Cortex of kidney (tissue), 1 donor: ENCODE measurements at places on chromosomes 7 and 10.

GRCh38 chr7:28528899-28529298 is 116.6 kb downstream of the CREB5 start:
- no peak for DNase-seq

- DNase-seq: no peak
Measured at GRCh38 chr7:2001601-2002442, 230.9 kb downstream of the MAD1L1 start.

DNA sequence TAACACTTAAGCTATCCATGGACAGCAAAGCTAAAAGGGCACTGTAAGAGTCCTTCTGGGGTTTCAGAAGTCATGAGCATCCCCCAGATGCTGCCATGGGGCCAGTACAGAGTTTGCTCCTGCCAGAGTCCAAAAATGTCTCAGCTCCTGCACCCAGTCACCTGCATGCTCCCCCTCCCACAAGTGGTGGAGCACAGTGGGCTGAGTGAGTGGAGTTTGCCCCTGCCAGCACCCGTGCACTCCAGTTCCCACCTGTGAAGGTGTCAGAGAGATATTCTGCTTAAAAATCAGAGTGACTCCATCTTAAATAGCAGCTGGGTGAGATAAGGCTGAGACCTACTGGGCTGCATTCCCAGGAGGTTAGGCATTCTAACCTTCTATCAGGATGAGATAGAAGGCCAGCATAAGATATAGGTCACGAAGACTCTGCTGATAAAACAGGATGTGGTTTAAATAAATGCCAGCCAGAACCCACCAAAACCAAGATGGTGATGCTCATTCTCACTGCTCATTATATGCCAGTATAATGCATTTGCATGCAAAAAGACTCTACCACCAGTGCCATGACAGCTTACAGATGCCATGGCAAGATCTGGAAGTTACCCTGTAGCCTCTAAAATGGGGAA is 140.1 kb upstream of the ZNF92 start:
- no peak for DNase-seq

DNA sequence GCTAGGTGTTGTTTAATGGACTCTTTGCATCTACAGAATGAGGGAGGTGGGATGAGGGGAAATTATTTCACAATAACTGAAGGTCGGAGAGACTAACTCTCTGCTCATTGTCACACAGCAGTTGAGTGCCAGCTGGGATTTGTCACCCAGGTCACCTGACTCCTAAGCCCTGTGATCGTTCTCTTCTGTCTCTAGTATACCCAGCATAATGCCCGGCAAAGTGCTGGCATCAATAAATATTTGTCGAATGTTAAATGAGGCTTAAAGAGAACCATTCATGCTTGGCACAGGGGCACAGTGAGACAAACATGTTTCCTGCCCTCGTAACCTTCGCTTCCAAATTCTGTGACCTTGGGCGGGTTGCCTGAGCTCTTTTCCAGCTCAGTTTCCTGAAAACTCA is 70.8 kb downstream of the TCF7L2 start:
- DNase-seq: no peak

- no peak for DNase-seq
Measured at GRCh38 chr7:139231513-139232376, 708 bp downstream of the UBN2 start.

- no peak for DNase-seq
Measured at GRCh38 chr10:21068026-21068656, 171.0 kb upstream of the NEBL start.

DNA sequence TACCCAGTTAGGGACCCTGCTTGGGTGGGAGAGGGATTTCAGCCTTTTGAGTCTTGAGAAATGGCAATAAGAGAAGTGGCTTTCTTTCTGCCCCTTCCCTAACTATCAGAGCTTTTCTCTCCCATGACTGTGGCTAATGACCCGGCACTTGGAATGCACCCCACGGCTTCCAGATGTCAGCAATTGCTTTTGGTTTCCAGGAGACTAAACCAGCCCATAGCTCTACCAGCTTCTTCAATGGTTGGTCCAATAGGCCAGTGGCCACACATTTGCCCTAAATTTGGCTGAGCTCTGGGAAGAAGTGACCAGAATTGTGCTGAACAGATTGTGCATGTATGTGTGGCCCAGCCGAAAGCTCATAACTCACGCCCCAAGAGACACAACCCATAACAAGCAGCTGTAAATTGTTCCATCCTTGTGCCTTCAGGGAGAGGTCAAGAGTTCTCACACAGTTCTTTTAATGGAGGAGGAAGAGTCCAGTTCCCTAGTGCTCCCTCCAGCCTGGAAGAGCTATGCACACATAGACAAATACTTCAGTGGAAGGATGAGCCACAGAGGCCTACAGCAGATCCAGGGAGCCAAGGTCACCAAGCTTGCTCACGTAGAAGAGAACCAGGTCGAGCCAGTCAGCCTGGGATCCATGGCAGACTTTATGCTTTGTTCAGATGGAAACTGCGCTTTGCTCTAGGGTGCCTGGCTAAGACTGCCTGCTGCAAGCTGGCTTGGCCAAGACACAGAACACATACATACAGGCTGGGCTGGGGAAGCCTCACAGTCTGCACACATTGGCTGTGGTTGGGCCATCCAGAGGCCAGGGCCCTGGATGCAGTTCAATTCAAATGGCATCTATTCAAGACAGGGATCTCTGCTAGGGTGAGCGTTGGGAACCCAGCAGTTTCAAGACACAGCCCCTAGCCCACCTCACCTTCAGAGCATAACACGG is 131.8 kb upstream of the HABP2 start:
- DNase-seq: no peak

DNA sequence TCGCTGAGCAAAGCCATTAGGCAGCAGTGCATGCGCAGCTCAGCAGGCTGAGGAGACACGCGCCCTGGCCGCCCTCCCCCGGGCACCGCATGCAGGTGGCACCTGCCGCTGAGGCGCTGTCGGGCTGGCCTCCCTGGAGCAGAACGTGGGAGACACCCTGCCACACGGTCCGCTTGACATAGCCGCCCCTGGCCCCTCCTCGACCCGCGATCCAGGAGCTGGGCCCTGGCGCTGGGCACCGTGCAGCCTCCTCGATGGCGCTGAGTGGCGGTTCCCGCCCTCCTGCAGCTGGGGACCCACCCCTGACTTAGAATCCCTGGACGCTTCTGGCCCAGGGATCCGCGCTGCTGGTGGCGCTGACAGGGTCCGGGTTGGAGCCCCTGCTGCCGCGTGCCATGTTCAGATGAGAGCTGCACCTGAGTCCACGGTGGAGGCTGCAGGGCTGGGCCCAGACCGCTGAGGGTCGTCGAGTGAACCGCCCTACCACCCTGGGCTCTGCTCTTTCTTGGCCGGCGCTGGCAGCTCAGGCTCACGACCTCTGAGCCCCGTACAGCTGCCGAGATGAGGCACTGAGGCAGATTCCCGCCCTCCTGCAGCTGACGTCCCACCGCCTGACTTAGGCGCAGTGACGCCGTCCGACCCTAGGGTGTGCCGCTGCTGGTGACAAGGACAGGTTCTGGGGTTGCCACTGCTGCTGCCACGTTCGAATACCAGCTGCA is 116.8 kb downstream of the OR13A1 start:
- DNase-seq: no peak

GRCh38 chr10:103598654-103599115 is 105.2 kb downstream of the NEURL1 start:
- DNase-seq: no peak

DNA sequence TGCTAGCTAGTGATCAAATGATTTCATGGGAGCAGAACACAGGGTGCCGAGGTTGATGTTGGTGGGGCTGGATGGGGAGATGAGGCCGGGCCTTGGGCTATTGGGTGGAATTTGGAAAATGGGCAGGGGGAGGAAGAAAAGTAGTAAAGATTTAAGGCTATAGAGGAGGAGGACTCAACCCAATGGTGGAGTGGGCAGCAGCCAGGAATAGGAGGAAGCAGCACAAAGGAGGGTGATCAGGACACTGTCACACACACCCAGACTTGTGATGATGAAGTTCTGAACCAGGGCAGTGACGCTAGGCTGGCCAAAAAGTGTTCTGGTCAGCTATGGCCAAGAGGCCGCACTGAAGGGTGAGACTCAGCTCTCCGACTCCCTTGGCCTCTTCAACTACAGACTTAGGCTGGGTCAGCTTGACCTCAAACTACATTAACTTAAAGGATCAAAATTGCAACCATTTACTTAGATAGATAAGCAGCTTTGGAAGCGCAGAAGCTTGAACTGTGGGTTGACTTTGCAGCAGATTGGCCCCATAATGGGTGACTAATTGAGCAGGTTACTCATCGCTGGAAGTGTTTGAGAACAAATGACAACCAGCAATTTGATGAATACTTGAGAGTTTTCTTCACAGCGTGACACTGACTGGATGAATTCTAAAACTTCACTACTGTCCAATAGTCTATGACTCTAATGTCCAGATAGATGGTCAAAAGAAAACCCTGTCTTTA is 29.4 kb upstream of the GPR26 start:
- DNase-seq: no peak

GRCh38 chr7:150450491-150451001 is at the start of gene GIMAP8:
TSS of gene GIMAP8 (plus strand) at chr7:150450630. CDS start at chr7:150466699, 16,069 bp downstream.
- DNase-seq: no peak

DNA sequence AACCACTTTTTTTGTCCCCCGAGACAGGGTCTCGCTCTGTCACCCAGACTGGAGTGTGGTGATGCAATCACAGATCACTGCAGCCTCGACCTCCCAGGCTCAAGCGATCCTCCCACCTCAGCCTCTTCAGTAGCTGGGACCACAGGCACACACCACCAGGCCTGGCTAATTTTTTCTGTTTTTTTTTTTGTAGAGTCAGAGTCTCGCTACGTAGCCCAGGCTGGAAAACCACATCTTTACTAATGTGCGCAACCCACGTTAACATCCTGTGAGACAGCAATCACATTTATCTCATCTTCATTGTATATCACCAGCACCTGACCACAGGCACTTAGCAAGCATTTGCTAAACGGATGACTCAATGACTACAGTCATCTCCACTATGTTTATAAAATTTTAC is 77.8 kb upstream of the ATP6V0A4 start:
- DNase-seq: no peak

GRCh38 chr7:115782696-115783490 is 247.7 kb downstream of the TFEC start:
- DNase-seq: no peak

GRCh38 chr10:117342641-117343040 is 32.6 kb downstream of the PDZD8 start:
- no peak for DNase-seq

- DNase-seq: no peak
Measured at GRCh38 chr10:61343796-61344195, 109.4 kb downstream of the TMEM26 start.

GRCh38 chr10:84270708-84271107 is 25.9 kb downstream of the RGR start:
- no peak for DNase-seq
